ENCODE measurements at places on chromosomes 3 and 15.
A peak's percentile ranks its signal among the peaks of the same experiment; 100 is the strongest.

GRCh38 chr15:97576929-97577645 lies 383.4 kb upstream of the ARRDC4 start:
- no peak for DNase-seq

- DNase-seq: no peak
These were observed 243.5 kb upstream of the MANF start for GRCh38 chr3:51141573-51141972.

DNA sequence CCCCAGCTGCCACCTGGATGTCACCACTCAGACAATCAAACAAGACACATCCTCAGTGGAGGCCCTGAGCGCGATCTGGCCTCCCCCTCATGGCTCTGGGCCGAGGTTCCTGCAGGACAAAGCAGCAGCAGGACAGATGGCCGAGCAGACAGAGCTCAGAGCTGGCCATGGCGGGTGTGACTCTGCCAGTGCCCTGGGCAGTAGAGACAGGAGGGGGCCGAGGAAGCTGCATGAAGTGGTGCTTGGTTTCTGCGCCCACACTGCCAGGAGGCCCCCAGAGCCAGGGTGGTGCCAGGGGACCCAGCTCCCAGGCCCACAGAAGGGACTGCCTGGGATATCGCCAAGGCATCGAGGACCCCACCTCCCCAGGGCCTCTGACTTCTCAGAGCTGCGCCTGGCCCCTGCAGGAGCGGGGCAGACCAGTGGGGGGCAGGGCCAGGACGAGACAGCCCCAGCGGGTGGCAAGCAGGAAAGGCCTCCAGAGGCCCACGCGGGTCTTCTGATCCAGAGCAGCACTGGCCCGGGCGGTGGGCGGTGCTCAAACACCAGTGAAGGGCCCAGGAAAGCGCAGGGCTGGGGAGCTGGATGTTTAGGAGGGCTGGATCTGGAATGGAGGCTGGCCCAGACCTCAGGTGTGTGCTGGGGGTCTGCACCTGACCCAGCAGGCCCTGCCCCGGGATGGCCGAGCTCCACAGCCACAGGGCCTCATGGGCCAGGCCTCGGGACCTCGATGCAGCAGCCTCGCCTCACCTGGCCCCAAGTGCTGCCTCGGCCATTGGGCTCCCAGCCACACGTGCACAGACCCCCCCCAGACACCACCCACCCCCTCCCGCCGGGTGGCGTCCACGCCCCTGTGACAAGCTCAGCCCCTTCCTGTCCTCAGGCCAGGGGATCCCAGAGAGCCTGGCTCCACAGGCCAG lies 76.0 kb downstream of the GOLGA8G start:
- peak; percentile 57 for DNase-seq

- peak; percentile 70 for DNase-seq
These were observed 516.7 kb downstream of the FOXP1 start for GRCh38 chr3:71066849-71067261.

DNA sequence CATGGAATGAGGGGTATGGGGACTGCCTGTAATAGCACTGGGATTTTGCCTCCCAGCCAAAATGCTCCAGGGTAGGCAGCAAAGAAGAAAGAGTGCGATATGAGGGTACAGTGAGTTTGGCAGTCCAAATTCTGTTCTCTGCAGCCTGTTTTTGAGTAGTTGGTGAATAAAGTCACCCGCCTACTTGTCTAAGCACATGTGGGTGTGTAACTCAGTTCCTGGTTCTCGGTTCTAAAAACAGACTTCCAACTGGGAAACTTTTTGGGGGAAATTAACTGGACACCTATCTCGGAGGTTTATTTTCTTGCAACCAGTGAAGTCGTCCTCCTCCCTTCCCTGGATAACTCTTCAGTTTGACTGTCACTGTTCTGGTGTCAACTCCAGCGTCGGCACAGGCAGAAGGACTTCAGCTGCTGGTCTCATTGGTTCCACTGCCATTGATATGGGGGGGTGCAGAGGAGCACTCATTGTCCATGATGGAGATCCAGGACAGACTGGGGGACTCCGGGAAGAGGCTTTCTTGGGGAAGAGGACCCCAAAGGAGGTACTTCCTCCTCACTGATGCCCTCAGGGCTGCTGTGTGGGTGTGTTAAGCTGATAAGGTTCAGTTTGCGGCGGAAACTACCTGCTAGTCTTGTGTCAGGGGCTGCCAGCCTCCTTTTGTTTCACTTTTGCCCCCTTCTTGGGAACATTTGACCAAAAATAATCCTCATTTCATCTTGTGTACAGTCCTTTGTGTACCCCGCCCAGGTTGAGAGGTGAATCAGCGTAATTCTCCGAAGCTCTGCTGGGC lies 13.2 kb downstream of the GHRL start:
- no peak for DNase-seq

DNA sequence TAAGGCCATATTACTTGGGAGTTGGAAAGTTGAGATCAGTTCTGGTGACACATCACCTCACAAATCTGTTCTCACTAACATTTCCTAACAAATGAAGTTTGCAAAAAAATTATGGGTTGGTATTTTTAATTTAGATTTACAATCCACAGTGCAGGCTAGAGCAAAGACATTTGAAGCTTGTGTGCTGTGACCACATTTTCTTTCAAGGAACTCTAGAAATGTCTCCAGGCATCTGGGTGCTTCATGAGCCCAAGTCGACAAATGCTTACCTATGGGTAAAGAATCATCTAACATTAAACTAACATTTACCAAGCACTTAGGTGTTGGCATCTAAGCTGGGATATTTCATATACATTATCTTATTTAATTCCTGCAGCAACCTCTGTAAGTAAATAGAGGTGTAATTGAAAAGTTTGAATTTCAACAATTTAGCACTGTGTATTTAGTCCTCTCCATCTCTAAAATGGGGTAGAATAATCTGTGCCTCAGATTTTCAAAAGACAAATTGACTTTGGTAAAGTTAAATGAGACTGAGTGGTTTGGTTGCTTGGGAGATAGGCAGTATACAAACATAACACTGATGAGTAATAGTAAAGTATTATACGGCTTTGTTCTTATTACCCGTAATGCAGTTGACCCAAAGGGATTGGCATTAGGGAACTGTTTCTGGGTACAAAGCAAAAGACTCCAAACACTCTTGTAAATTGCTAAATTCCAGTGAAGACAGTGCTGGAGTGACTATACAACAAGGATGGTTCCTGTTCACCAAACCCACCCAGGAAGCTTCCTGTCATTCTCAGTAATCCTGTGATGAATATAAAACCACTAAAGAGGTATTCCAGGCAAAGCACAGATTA lies 162.5 kb downstream of the TPRG1 start:
- DNase-seq: no peak

DNA sequence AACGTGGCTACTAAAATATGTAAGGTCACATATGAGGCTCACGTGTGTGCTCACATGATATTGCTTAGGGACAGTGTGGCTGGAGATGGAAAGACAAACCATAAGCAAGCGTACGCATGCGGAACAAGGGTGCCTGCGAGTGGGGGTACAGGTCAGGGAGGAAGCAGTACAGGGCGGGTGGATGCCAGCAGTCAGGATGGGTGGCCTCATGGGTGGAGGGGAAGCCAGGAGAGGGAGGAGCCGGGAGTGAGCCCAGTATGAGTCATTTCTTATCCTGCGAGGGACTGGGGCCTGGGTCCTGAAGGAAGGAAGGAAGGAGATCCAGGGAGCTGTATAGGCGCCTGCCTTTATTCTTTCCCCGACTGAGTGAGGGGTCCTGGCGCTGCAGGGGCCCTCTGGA lies 42.0 kb upstream of the CGNL1 start:
- DNase-seq: peak; percentile 90

Measured in islet precursor cell (in vitro differentiated cells).